ENCODE measurements at places on chromosomes 2 and 18.

GRCh38 chr18:32157580-32157979, 32.3 kb upstream of the MEP1B start:
- DNase-seq, result no peak

- DNase-seq, result no peak
Observed at GRCh38 chr18:11996190-11996754, 15.0 kb downstream of the IMPA2 start.

GRCh38 chr2:73904952-73905351, 12.1 kb downstream of the ACTG2 start:
- DNase-seq, result no peak

GRCh38 chr2:44778671-44779476, 162.6 kb upstream of the SIX3 start:
- no peak for DNase-seq

- peak; percentile 60 for DNase-seq
Observed at GRCh38 chr2:25323042-25323514, 18.6 kb downstream of the DNMT3A start.

DNA sequence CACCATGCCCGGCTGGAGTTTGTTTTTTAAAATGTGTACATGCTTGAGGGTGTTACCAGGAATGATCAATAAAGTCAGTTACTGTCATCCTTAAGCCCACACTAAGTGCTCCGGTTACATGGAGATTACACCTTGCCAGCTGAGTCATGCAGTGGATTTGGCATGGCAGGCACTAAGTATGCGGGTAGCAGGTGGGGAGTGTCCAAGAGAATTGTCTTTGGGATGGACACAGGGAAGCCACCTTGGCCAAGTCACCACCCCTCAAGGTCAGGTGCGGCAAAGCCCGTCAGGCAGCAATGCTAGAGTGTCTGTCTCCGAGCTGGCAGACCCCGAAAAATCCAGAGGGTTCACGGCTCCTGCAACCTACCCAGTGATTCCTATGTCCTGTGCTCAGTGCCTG, 54.8 kb downstream of the GBX2 start:
- no peak for DNase-seq

DNA sequence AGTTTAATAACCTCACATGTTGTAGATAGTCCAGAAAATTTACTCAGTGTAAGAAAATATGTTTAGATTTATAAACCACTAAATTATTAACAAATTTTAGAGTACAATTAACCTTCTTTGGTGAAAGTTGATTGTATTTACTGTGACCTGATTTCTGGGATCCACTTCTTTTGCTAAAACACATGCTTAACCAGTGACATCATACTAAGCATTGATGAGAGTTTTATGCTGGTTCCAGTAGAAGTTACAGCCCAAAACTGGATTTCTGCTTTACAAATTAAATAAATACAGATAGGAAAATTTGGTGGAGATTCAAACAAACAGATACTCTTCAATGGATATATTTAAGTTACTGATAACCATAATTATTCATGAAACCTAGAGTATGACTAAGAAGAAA, 40.9 kb downstream of the RBBP8 start:
- DNase-seq, result no peak

DNA sequence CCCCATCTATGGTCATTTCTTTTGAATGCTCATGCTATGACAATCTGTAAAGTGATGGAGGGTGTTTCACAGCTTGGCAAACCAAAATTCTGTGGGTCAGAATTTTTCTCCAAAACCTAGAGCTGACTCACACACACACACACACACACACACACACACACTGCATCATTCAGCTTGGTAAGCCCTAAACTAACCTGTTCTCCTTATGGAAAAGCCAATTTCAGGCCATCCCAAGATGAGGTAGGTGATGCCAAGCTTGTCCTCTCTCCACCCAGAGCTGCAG, 45.0 kb upstream of the NRP2 start:
- no peak for DNase-seq

- DNase-seq, result no peak
Observed at GRCh38 chr2:44686561-44686960, 254.9 kb upstream of the SIX3 start.

GRCh38 chr2:96274355-96275056, 8.5 kb downstream of the CIAO1 start:
- no peak for DNase-seq

GRCh38 chr2:48932667-48933066, 177.1 kb upstream of the LHCGR start:
- no peak for DNase-seq

GRCh38 chr2:146227152-146228019, 1617.4 kb upstream of the ACVR2A start:
- no peak for DNase-seq

- no peak for DNase-seq
Observed at GRCh38 chr2:59005836-59006615, 764.9 kb upstream of the FANCL start.

DNA sequence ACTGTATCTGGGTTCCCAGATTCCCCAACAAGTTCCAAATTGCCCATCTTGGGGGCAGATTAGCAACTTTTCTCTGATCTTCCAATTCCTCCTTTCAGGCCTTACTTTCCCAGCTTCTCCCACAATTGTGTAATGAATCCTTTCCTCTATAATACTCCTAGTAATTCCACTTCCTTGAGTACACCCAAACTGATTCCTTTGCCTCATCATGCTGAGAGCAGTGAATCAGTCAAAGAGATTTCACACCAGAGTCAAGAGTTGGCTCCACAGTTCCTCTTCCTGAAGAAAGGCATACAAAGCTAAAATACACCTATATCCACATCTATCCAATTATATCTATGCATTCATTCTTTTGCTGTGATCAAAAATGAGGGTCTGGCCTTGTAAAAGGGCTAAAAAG, 28.6 kb upstream of the DAPL1 start:
- DNase-seq, result no peak

- no peak for DNase-seq
Observed at GRCh38 chr2:171334171-171334570, 99.6 kb downstream of the METTL8 start.

GRCh38 chr2:210620456-210620855, 64.1 kb downstream of the CPS1 start:
- no peak for DNase-seq

DNA sequence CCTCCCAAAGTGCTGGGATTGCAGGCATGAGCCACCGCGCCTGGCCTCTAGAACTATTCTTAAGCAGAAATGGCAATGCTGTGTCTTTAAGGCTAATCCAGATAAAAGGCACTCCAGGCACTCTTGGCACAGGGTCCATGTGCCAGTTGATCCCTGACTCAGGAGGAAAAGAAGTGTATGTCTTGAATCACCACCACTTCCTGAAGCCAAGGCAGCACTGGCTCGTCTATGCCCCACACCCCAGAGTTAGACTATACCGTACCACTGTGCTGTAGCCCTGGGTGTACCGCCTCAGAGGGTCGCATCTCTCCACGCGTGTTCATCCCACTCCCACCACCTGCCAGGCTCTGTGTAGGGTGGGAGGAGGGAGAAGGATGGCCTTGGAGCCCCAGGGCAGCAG, 9.0 kb downstream of the TNFRSF11A start:
- DNase-seq, result no peak

DNA sequence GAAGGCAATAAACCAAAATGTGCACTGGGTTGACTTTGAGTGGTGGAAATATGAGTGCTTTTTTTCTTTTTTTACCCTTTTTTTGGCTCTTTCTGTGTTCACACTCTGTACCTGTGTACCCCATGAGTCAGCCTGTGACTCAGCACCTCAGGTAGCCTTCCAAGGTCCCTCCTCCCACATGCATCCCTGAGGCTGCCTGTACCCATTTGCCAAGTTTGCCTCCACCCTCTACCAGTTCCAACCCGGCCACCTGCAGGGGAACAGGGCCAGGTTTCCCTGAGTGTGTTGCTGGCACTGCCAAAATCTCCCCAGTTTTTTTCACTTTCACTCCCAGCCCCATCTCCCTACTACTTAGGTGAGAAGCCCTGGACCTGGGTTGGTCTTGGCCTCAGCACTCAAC, 14.0 kb downstream of the CXCR1 start:
- DNase-seq, result no peak

GRCh38 chr2:222050981-222051380, 247.8 kb downstream of the PAX3 start:
- no peak for DNase-seq

DNA sequence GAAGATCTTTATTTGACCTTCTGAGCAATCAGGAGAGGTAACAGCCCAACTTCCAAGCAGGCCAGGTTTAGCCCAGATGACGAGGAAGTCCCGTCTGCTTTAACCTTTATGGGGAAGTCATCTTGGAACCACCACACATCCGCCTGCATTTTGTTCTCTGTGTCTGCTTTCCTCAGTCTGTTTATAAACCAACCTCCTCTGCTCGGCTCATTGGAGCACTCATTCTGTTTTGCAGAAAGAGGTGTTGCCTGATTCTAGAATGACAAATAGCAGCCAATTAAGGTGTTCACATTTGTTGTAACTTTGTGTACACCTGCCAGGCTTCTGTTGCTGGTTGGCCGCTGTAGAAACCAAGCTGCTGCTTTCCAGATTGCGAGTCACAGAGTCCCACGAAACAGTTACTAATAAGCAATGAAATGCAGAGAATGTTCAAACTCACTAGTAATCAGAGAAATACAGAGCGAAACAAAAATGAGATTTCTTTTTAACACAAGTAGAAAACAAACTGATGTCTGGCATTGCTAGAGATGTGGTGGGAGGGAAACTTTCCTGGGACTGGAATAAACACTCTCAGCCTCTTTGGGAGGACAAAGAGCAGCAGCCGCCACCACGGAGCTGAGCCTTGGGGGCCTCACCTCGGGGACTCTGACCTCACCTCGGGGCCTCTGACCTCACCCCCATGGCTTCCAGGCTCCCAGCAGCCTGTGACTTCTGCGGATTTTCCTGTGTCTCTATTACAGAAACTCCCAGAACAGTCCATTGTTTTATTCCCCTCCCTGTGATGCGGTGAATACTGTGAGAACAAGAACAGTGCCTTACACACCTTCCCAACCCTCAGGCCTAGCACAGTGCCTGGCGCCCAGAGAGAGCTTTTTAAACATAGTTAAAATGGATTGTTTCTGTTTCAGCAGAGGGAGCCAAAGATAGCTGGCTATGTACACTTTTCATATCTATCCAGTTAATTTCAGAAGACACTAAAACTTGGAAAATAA, 64.0 kb downstream of the MBP start:
- DNase-seq, result peak; percentile 32

DNA sequence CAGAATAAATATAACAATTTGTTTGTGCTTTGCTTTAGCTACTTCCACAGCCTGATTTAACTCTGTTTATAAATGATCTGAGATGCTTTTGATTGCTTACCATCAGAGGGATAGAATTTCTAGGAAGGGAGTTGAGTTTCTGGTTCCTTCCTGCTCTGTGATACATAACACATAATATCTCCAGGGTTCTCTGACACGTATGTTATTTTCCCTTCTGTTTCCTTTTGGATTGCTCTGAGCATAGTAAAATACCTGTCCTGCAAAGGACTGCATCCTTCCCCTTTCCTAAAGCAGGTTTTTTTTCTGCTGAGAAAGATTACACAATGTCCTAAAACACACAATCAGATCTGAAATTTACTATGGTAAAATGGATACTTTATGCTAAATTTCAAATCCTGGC, 76.1 kb downstream of the CABYR start:
- DNase-seq, result no peak

DNA sequence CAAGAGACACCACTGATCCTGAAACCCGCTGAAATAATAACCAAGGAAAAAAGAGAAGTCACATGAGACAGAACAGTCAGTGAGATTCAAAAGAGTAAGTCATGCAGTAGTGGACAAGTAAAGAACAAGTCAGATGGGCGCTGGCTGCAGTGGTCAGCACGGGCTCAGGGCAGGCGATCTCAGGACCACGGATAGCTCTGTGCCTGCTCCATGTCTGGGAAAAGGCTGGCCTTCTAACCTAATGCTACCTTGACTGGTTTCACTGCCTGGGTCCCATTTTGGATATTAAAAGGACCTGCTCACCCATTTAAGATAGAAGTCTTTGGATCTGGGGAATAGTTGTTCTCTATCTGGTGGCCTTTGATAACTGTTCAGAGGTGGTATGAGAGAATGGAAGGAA, 61.7 kb upstream of the LCLAT1 start:
- no peak for DNase-seq

GRCh38 chr2:240437551-240437860, 2.0 kb downstream of the GPC1 start:
- no peak for DNase-seq

- DNase-seq, result no peak
Observed at GRCh38 chr2:212923393-212923792, 228.0 kb downstream of the IKZF2 start.

DNA sequence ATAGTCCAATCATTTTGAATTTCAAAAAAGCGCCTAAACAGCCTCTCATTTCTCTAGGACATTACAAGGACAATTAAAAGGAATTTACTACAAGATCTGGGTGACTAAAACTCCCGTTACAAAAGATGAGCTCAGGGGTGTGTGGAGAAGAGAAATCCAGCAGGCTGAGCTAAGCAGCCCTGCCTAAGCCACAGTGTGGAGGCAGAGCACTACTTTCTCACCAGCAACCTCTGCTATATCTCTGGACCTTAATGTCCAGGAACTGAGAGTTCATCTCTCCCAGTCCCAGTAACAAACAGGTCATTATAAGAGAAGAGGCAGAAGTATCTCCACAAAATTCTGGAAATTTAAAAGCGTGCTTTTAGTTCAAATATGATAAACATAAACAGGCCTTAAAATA, 18.9 kb upstream of the ANKRD62 start:
- no peak for DNase-seq

- DNase-seq, result no peak
Observed at GRCh38 chr2:140462990-140463389, 1667.8 kb downstream of the LRP1B start.

DNA sequence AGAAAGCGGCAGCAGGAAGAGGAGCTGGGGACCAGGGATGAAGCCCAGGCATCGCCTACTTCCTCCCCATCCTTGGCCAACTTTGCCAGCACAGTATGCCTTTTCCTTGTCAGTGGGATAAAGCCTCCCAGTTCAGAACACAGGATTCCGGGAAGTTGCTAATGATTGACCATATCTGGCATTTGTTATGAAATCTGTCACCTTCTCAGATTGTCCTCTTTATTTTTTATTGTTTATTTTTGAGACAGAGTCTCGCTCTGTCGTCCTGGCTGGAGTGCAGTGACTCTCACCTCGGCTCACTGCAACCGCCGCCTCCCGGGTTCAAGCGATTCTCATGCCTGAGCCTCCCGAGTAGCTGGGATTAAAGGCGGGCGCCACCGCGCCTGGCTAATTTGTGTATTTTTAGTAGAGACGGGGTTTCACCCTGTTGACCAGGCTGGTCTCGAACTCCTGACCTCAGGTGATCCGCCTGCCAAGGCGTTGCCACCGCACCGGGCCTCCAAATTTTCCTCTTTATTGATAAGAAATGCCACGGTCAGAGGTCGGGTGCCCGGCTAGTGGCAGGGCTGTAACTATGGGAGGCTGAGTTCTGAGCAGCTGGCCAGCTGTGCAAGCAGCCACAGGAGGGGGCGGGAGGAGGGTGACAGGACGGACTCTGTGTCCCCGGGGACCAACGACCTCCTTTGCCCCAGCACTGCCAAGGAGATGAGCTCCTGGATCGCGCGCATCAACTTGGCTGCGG, 24.4 kb downstream of the PSD4 start:
- no peak for DNase-seq

DNA sequence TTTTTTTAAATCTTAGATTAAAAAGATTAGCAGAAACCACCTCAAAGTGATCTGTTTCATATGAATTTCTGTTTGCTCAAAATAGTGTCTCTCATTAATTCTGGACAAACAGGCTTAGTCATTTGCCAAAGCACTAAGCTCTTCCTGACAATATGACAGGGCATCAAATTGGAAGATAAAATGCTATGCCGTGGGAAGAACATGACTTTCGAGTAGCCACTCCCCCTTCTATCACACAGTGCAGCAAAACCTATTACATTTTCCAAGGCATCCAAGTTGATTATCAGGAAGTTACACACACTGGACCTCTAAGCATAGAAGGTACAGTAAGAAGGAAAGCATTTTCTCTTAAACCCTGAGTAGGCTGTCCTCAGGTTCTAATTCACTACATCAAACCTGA, 89.5 kb downstream of the STK39 start:
- no peak for DNase-seq

Data from stimulated activated naive CD4-positive, alpha-beta T cell treated with Interleukin-2 at 50 U/mL for 16 hours (primary cell).